SJCRH30 (cell line): ENCODE measurements at places on chromosomes 5 and 9. TPM values are rescaled to one million over a fixed set of nuclear protein-coding genes. Genes with fewer than 3 reads are reported as not detected.

The FAM169A gene
- total RNA-seq, result 14.4 and 17.9 TPM in 2 replicates

The SV2C gene
- total RNA-seq, result not detected in 2 replicates

The GRIA1 gene
- not detected in 2 replicates for total RNA-seq

GRCh38 chr5:175535796-175536195 lies 57.4 kb downstream of the SFXN1 start:
- no peaks in the 10 kb centered on the region for H3K4me1 ChIP-seq
- H3K4me3 ChIP-seq, result no peak overlapping the region
- DNase-seq, result no peak
- no peak overlapping the region for H3K27ac ChIP-seq
- H3K27me3 ChIP-seq, result no peaks in the 10 kb centered on the region

- H3K4me1 ChIP-seq, result no peaks in the 10 kb centered on the region
- no peaks in the 10 kb centered on the region for H3K36me3 ChIP-seq
- H3K27me3 ChIP-seq, result no peaks in the 10 kb centered on the region
- H3K4me3 ChIP-seq, result no peak overlapping the region
- DNase-seq, result no peak
Observed at GRCh38 chr5:178180141-178180863, 6.9 kb downstream of the GMCL2 start.

GRCh38 chr5:114116981-114117380 lies 244.9 kb upstream of the KCNN2 start:
- H3K27me3 ChIP-seq, result no peaks in the 10 kb centered on the region
- no peak overlapping the region for H3K4me3 ChIP-seq
- H3K4me1 ChIP-seq, result no peaks in the 10 kb centered on the region
- H3K36me3 ChIP-seq, result no peaks in the 10 kb centered on the region
- no peak for DNase-seq

DNA sequence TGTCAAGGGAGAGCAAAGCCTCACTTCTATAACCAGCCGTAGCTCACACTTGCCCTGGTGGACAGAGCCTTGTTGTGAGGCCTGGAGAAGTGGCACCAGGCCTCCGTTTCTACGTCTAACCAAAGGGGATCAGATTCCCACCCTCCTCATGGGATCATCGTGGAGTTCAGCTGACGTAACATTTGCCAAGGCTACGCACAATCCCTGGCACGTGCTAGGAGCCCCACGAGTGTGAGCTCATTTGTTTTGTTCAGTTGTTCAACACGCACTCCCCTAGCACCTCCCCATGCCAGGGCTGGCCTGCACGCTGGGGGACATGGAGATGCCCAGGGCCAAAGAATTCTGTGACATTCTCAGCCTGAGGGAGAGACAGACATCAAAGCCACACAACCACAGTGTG lies 23.1 kb downstream of the ADGRD2 start:
- no peak overlapping the region for H3K27ac ChIP-seq
- H3K27me3 ChIP-seq, result peaks cover 36% of the 10 kb centered on the region
- H3K36me3 ChIP-seq, result no peaks in the 10 kb centered on the region
- no peaks in the 10 kb centered on the region for H3K4me1 ChIP-seq

- no peak overlapping the region for H3K4me3 ChIP-seq
- peaks cover 74% of the 10 kb centered on the region for H3K36me3 ChIP-seq
- no peak overlapping the region for H3K27ac ChIP-seq
Observed at GRCh38 chr9:81613002-81613812, 76.1 kb downstream of the TLE1 start.

- no peaks in the 10 kb centered on the region for H3K4me1 ChIP-seq
- no peaks in the 10 kb centered on the region for H3K27me3 ChIP-seq
- no peaks in the 10 kb centered on the region for H3K36me3 ChIP-seq
- no peak overlapping the region for H3K27ac ChIP-seq
- DNase-seq, result no peak
- no peak overlapping the region for H3K4me3 ChIP-seq
Observed at GRCh38 chr5:173807181-173807655, 80.9 kb upstream of the CPEB4 start.

GRCh38 chr5:163260961-163261360 lies 176.4 kb upstream of the CCNG1 start:
- no peak overlapping the region for H3K4me3 ChIP-seq
- DNase-seq, result no peak
- no peaks in the 10 kb centered on the region for H3K36me3 ChIP-seq
- no peaks in the 10 kb centered on the region for H3K4me1 ChIP-seq
- H3K27ac ChIP-seq, result no peak overlapping the region

DNA sequence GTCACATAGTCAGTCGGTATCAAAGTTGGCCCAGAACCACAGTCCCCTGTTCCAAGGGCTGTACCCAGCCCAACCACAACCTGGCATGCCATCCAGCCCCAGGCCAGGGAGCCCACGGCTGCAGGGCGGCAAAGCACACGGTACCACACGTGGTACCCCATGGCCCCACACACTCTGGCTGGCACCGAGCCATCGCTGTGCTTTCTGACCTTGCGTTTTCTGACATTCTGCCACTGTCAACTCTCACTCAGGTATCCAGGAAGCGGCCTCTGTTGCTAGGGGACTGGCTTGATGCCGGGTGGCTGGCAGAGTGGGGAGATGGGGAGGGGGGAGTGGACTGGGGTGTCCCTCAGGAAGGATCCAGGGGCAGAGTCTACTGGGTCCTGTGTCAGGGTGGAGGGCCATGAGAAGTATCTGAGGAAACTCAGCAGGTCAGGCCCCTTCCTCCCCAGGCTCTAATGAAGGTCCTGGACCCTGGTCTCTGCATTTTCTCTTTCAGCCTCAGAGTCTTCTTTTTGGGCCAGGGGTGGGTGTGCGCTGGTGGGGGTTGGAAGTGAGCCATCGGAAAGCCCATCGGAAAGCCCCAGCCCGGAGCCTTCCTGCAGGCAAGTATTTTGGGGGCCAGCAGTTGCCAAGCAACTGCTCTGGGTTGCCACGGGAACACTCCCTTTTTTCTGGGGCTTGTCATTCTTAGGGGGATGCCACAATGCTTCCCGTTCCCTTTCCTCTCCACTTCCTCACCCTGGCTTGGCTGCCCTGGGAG lies 21.0 kb upstream of the RALGDS start:
- H3K27me3 ChIP-seq, result no peaks in the 10 kb centered on the region
- no peak for DNase-seq
- H3K36me3 ChIP-seq, result no peaks in the 10 kb centered on the region
- H3K27ac ChIP-seq, result no peak overlapping the region
- no peak overlapping the region for H3K4me3 ChIP-seq
- H3K4me1 ChIP-seq, result peaks cover 10% of the 10 kb centered on the region

GRCh38 chr5:173680660-173681242 lies 64.3 kb upstream of the BOD1 start:
- no peaks in the 10 kb centered on the region for H3K36me3 ChIP-seq
- no peaks in the 10 kb centered on the region for H3K27me3 ChIP-seq
- no peaks in the 10 kb centered on the region for H3K4me1 ChIP-seq
- no peak overlapping the region for H3K27ac ChIP-seq

DNA sequence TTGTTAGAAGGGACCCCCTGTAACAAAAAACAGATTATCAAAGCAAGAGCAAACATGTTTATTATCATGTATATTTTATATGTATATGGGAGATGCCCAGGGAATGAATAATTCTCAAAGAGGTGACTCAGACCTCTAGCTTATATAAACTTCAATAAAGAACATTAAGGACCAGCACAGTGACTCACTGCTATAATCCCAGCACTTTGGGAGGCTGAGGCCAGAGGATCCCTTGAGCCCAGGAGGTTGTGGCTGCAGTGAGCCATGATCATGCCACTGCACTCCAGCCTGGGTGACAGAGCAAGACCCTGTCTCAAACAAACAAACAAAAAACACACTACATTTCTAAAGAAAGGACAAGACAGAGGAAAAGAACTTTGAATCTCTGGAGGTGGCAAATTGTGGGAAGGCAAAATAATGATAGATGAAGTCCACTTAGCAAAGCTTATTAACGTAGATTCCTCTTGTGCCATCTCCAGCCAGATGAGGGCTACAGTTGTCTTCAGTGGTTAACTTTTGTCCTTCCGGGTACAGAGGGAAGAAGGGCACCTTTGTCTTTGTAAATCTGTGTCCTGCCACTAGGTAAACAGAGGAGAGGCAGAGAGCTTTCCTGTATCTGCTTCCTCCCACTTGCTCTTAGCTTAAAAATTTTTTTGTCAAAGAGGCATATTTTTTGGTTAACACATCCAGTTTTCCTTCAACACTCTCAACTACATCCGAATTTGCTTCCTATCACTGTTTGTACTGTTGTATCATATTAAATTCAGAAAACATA lies 7.5 kb upstream of the RFK start:
- no peaks in the 10 kb centered on the region for H3K36me3 ChIP-seq
- DNase-seq, result peak; percentile 58
- H3K4me3 ChIP-seq, result no peak overlapping the region

GRCh38 chr9:16421532-16421931 lies 448.9 kb downstream of the BNC2 start:
- peaks cover 29% of the 10 kb centered on the region for H3K4me1 ChIP-seq
- no peaks in the 10 kb centered on the region; the same call in 1 of the 2 replicates for H3K36me3 ChIP-seq
- H3K27me3 ChIP-seq, result no peaks in the 10 kb centered on the region
- 0 out of 2 replicates have a peak overlapping the region, but pooled peaks have one; percentile 0 for H3K4me3 ChIP-seq
- DNase-seq, result peak; percentile 67
